ENCODE measurements at places on chromosomes 5 and 9. TPM values are rescaled to one million over a fixed set of nuclear protein-coding genes. Genes with fewer than 3 reads are reported as not detected.

GRCh38 chr5:173920024-173920753 is 32.0 kb downstream of the CPEB4 start:
- peak overlapping the region; percentile 59 for H3K27ac ChIP-seq
- no peaks in the 10 kb centered on the region for H3K27me3 ChIP-seq
- DNase-seq = no peak

GRCh38 chr9:129697656-129698253 is 32.3 kb downstream of the PRRX2 start:
- peak overlapping the region; percentile 45 for H3K4me3 ChIP-seq
- H3K36me3 ChIP-seq = no peaks in the 10 kb centered on the region
- H3K27me3 ChIP-seq = peaks cover 30% of the 10 kb centered on the region

DNA sequence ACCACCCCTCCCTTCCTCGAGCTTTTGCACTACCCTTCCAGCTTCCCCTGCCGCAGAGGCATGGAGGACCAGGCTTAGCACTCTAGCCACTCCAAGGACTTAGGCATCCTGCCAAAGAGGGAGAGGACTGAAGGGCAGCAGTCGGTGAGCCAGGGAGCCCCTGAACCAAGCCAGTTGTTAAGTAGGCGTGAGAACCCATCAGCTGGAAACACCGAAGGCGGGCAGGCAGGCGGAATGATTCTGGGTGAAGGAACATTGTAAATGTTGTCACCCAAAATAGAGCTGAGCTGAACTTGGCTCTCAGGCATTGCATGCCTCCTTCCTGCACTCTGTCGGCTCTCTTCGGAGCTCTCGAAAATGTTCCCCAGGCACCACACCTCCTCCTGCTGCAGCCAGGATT is 42.8 kb downstream of the NRG2 start:
- H3K4me3 ChIP-seq = no peak overlapping the region
- DNase-seq = peak; percentile 46
- H3K4me1 ChIP-seq = no peaks in the 10 kb centered on the region
- no peaks in the 10 kb centered on the region for H3K36me3 ChIP-seq
- no peaks in the 10 kb centered on the region for H3K27me3 ChIP-seq
- H3K27ac ChIP-seq = no peak overlapping the region

DNA sequence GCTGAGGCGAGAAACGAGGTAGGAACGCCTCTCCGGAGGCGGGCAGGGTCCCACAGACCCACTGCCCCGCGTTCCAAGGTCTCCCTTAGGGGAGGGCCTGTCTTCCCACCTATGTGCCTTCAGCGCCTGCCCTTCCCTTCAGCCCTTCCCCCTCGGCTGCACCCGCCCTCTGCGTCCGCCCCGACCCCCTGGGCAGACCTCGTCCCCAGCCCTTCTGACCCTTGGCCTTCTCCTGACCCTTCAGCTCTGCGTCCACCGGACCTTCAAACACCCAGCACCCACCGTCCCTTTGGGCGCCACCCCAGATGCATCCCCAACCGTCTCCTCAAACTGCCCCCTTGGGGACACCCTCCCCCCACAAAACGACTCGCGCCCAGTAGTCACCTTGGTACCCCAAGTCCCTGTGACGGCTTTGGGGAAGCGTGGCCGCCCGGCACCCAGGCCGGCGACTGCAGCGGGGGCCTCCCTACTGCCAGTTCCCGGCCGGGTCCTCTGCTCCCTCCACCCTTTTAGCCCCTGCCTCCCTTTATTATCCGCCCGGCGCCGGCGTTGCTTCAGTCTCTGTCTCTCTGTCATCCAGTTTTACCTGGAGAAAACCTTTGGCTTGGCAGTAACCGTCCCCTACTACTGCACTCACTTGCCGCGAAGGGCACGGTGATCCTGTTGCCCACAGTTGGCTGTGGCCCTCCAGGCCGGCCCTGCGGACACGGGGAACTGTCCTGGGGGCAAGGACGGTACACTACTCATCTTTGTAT is 421 bp downstream of the RUSC2 start:
- H3K27me3 ChIP-seq = no peaks in the 10 kb centered on the region
- DNase-seq = peak; percentile 52
- no peaks in the 10 kb centered on the region for H3K36me3 ChIP-seq
- H3K4me3 ChIP-seq = peak overlapping the region; percentile 87
- H3K27ac ChIP-seq = peak overlapping the region; percentile 86

DNA sequence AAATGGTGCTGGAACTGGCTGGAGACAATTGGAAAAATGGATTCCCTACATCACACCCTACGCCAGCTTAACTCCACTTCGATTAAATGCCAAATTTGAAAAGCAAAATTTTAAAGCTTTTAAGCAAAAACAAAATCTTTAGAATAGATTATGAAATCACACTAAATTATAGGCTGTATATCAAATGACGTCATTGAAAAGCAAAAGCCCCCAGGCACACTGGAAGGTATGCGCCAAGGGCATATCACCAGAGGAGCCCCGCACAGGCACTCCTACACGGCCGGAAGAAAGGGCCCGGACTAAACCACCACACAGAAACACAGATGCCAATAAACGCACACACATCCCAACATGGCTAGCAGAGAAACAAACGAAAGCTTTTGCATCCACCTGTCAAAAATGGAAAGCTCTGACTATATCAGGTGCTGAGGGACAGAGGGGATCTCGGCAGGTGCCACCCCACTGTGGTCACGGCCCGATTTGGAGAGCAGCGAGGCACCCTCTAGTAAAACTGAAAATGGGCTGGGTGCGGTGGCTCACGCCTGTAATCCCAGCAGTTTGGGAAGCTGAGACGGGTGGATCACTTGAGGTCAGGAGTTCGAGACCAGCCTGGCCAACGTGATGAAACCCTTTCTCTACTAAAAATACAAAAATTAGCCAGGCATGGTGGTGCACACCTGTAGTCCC is 17.0 kb upstream of the MXD3 start:
- no peaks in the 10 kb centered on the region for H3K27me3 ChIP-seq
- H3K4me3 ChIP-seq = no peak overlapping the region
- peak; percentile 31 for DNase-seq

The ATP10B gene
- not detected for total RNA-seq
